ENCODE measurements at places on chromosomes 12 and 14.

DNA sequence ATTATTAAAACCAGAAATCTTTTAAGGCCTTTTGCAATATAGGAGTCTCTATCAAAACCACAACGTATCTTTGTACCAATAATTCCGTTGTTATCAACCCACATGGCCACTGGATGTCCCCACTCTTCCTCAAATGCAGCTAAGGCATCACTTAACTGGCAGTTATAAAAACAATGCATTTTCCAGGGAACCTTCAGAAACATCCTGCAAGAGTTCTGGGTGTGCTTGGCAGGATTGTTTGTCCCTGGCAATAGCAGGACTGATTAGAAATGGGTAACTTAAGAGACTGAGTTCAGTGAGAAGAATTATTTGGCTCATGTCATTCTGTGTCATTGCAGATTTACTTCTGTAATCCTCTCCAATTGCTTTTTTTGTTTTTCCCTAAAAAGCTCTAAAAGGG lies 112.0 kb downstream of the SLC15A5 start:
- DNase-seq: no peak

DNA sequence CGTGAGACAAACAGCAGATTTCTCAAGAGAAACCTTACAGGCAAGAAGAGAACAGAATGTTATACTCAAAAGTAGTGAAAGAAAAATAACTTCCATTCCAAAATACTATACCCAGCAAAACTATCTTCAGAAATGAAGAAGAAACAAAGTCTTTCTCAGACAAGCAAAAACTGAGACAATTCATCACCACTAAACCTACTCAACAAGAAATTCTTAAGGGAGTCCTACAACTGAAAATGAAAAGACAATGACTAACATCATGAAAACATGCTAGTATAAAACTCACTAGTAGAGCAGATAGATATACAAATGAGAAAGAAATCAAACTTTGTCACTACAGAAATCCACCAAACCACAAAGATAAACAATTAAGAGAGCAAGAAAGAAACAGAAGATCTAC lies 106.5 kb downstream of the CEP83 start:
- no peak for DNase-seq

- no peak for DNase-seq
Measured at GRCh38 chr14:32998433-32998832, 59.8 kb downstream of the NPAS3 start.

DNA sequence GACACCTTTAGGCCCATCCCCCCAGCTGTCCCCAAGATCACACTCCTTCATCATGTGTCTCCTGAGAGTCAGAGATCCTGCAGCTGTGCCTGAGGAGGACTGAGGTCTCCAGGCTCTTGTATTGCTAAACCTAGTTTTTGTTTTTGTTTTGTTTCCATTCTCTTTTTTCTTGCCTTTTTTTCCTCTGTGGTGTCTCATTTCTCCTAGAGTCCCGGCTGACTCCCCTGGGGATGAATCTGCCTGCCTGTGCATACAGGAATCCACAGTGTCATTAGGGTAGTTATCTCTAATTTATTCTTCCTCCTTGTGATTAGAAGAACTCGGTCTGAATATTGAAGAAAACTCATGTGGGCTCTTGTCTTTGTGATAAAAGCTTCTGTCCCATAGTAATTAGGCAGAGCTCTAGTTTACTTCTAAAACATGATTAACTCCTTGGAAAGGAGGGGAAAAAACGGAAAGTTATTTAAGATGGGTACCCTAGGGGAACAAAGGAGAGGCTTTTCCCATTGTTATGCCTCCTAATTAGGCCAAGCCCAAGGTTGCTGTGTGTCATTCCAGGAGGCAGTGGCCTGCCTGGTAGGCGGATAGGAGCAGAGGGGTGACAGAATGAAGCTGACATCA lies 343.2 kb downstream of the ZFP36L1 start:
- DNase-seq: no peak

- no peak for DNase-seq
Measured at GRCh38 chr12:51342416-51342815, 4.1 kb downstream of the CELA1 start.
